Mesothelial cell of epicardium (in vitro differentiated cells): ENCODE measurements at places on chromosomes 11 and 22.

DNA sequence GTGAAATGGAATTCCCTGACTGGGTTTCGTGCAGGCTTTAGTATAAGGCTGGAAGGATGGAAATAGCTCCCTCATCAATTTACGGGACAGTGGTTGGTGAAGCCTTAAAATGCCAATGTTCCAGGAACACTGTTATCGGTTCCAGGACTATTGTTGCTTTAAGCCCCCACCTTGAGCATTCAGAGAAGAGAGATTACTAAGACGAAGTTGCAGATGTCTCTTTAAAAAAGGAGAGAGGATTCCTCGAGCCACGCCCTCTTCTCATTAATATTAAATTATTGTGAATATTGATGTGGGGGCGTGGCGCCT, 195 bp upstream of the CREB3L1 start:
- no peak for DNase-seq

- no peak for DNase-seq
Measured at GRCh38 chr11:28756977-28757376, 648.8 kb downstream of the METTL15 start.

DNA sequence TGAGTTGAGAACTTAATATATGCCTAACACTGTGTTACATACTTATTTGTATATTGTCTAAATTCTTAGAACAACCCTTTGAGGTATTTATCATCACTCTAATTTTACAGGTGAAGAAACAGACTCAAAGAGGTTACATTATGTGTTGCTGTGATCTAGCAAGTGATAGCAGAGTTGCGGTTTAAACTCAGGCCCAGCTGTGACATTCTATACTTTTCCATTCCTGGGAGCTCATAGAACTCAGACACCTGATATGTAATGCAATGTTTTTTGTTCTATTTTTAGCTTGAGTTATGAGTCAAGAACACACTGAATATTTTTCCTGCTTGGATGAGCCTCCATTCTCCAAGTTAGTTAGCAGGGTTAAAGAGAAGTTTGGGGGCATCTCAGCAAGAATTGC, 449.7 kb upstream of the DDI1 start:
- DNase-seq, result no peak

DNA sequence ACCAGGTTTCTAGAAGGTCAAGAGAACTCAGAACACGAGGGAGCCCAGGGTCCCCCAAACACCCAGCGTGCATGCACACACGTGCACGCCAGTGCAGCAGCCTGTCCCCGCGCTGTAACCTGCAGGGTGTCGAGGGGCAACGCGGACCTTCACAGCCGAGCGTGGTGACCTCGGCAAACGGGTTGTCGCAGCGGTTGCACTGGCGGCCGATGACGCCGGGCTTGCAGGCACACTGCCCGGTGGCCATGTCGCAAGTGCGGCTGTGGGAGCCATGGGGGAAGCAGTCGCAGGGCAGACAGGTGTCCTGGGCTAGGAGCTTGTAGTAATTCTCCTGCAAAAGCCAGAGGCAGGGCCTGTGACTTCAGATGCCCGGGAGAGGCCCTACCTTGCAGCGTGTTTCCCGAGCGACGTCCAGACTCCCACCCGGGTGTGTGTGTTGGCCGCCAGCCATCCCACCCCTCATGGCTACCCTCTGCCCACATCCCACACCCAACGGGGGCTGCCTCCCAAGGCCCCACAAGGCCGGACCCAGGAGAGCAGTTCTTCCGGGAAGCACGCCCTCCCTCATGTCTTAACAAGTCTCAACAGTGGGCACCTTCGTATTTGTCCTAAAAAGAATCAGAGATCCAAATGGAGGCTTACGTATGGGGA, 56.1 kb downstream of the TRMU start:
- DNase-seq, result no peak

DNA sequence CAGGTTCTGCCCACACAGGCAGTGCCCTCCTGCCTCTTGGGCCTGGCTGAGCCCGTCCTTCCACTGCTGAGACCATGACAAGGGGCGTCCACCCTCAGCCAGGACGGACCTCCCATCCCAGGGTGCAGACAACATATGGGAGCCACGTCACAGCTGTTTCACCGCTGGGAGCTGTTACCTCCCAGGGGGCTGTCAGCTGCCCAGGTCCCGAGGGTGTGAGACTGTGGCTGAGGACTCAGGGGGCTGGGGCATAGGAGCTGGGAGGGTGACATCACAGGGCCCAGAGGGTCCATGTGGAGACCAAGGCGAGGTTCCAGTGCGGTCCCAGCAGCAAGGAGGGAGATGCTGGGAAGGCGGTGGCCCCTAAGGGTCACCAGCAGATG, 17.9 kb upstream of the CTSD start:
- DNase-seq, result no peak

GRCh38 chr22:17733466-17733865, 40.8 kb downstream of the BID start:
- DNase-seq, result no peak

DNA sequence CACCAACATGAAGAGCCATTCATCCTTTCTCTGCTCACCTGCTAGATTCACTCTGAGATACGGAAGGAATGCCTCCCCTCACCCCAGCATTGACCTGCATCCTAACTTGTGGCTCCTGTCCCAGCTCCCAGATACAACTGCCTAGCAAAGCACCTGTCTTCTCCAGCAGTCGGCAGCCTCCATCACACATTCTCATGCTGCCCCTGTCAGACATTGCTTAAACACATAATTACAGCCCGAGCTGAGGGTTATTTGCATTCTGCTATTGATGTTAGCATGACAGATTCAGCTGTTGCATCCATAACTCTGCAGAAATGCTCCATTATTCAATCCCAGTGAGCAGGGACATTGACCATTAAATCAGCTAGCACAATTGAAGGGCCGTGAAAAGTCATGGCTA, 184.4 kb upstream of the NARS2 start:
- DNase-seq, result no peak

DNA sequence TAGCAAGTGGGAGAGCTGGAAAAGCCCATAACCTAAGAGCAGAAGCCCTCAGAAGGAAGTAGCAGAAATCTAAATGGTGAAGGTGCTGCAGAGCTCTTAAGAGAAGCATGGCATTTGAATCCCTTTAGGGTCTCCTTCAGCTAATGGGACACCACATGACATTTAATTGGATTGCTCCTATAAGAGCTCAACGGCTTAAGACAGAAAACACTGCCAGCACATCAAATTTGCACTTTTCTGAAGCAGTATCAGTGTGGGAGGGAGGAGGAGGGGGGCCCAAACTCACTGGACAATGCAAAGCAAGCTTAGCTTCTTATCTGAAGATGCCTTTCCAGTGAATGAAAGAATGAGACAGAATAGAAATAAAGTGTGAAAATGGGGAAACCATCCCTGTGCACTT, 287.9 kb upstream of the MTNR1B start:
- DNase-seq, result no peak

DNA sequence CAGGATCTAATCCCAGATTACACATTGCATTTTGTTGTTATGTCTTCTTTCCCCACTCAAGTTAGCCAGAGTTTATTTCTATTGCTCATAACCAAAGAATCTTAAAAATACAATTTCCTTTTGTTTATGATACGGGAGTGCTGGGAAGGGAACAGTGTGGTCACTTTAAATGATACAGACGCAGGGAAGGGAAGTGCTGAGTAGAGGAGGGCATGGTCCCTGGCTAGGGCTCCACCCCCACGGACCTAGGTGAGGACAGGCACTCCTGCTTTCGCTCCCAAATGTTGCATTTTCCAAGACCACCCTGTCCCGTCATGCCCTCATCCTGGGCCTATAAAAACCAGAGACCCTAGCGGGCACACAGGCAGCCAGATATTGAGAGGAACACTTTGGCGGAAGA, 30.6 kb upstream of the NARS2 start:
- DNase-seq, result no peak

- no peak for DNase-seq
Measured at GRCh38 chr22:41768430-41768829, 32.0 kb upstream of the CCDC134 start.

DNA sequence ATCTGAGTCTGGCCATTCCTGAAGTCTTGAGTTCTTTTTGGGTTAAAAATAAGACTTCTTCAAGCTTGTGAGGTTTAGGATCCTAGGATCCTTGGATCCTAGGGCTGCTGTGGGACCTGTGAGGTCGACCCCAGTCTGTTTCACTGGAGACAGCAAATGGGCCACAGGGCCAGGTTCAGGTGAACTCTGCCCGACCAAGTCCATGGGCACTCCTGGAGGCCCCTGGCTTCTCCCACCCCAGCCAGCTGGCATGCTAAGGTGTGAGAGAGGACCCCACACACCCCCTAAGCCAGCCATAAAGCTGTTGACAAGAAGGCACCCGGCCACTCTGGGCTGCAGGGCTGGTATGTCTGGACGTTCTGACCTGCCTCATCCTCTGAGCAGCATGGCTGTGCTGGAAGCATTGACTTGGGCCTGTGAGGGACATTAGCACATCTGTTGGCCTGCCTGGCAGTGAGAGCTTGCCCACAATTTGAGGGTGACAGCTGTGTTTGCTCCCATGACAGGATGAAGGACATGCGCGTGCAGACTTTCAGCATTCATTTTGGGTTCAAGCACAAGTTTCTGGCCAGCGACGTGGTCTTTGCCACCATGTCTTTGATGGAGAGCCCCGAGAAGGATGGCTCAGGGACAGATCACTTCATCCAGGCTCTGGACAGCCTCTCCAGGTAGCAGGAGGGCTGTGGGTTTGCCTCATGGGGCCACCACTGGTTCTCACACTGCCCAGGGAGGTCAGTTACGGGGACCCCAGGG, 16.0 kb downstream of the CLDN5 start:
- no peak for DNase-seq

DNA sequence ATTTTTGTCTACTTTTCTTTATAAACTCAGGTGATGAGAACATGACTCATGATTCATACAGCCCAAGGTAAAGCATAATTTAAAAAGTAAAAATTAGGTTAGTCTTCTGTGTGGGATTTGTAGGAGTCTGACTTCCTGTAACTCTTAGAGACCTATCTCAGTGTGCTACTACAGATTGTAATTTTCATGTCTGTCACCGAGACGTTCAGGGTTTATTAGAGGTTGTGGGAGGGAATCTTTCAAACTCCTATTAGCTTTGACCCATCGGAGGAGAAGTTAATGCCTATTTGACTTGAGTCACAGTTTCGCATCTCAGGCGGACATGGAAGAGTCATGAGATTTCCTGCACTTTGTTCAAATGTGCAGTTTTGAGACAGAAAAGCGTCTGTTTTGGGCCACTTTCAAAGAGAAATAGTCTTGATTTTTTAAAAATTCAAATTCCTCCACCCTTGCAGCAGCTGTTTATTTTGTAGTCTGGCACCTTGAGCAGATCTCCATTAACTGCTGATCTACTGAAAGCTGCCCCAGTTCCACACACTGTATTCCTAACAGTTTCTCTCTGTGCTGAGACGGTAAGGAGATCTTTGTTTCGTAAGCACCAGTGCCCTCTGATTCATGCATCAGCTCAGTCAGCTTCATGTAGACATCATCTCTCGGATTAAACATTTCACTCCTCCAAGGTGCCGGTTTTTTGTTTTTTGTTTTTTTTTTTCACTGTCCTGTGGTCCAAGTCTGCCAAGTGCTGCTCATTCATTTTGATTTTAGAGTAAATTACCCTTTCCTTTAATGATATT, 24.3 kb downstream of the ALKBH3 start:
- no peak for DNase-seq

GRCh38 chr11:92083123-92083522, 141.5 kb upstream of the FAT3 start:
- DNase-seq, result no peak

DNA sequence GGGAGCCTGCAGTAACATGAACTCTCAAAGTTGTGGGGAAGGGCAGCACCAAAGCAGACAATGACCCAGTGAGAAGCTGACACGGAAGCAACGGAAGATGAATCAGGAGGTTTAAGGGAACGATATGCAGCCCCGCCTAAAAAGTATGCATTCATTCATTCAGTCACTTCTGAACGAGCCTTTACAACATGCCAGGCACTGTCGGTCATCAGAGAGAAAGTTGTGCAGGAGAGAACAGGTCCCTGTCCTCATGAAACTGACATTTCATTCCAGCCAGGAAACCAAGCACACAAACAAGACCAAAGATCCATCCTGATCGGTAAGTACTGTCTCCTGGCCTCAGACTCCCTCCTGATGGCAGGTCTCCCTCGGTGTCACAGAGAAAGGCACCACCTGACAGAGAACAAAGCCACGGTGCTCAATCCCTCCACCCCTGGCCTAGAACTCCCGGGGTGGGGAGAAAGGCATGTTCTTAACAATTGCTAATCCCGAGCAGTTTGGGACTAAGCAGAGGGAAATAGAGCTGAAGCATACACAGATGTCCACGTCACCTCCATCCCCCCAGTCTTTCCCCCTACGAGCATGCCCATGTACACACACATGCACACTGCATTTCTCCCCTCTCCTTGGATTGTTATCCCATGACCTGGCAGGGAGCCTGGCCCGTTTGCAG, 49.3 kb downstream of the LRFN4 start:
- DNase-seq, result no peak

DNA sequence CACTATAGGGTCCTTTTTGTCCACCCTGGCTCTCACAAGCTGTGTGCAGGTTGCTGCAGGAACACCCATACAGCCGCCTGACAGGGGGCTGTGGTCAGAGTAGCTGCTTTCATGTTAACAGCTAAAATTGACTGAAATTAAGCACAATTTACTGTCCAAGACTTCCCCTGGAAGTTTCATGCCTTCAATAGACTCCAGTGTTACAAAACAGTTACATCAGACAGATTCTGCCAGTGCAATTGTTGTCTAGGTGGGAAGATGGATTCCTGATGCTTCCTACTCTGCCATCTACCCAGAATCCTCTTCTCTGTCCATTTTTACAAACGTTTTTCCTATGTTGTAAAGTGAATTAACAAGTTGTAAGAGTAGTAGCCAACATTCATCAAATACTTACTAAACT, 5.3 kb upstream of the TSKU start:
- no peak for DNase-seq

DNA sequence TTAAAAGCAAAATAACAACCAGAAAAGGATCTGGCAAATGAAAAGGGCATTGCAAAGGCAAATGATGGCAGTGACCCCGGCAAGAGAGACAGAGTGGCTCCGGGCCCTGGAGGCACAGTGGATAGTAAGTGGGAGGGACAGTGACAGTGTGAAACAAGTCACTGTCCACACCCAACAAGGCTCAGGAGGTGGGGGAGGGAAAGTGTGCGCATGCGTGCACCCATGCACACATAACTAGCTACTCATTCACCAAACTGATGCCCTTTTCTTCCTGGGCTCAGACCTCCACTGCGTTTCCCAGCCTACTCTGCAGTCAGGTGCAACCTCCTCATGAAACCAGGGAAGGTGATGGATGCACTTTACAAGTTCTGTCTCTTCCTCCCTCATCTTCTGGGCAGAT, 108.4 kb downstream of the SHANK2 start:
- DNase-seq, result no peak

- DNase-seq, result no peak
Measured at GRCh38 chr11:56706486-56706885, 7.6 kb downstream of the OR9G1 start.

DNA sequence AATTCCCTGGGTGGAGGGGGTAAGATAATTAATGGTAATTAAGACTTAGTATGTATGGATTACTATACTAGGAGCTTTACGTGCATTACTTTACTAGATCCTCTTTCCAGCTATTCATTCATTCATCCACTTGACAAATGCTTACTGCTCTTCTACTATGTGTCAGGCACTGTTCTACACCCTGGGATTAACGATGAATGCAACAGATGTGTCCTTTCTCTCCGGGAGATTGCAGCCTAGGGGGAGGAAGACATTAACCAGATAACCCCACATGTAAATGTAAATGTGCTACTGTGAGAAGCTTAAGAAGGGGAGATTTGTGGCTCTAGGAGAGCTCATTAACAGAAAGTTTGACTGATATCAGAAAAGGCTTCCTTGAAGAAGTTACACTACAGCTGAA, 1.7 kb downstream of the ANKK1 start:
- no peak for DNase-seq

GRCh38 chr11:70282012-70282411, 11.5 kb downstream of the PPFIA1 start:
- DNase-seq, result no peak

- no peak for DNase-seq
Measured at GRCh38 chr11:7522121-7522520, 8.3 kb downstream of the PPFIBP2 start.
